ENCODE measurements at places on chromosomes 11 and 22.

DNA sequence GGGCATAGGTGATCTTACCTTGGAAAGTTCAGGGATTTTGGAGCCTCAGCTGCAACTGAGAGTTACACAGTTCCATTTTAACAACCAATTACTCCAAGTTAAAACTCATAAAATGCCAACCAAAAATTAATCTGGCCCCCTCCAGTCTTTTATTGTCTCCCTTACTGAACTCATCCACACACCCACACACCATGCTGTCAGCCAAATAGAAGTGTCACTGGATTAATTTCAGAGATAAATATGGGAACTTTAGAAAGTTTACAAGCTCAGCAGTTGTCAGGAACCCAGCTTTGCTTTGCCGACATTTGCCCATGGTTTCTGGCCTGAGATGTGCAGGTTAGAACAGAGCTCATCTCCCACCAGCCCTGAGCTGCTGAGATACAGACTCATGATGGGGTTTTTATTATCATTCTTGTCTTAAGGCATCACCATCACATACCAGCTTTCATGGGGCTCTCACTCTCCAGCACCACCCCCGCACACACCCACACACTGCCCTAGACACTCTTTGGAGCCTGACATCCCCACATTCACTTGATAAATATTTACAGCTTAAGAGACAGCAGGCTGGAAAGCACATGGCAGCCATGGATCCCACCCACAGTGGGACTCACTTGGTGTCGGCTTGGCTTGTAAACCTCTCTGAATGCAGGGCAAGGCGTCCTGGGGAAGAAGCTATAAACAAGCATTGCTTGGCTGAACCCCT lies 23.7 kb upstream of the CTR9 start:
- no peak for DNase-seq

GRCh38 chr11:25899617-25900160 lies 432.2 kb upstream of the ANO3 start:
- no peak for DNase-seq

DNA sequence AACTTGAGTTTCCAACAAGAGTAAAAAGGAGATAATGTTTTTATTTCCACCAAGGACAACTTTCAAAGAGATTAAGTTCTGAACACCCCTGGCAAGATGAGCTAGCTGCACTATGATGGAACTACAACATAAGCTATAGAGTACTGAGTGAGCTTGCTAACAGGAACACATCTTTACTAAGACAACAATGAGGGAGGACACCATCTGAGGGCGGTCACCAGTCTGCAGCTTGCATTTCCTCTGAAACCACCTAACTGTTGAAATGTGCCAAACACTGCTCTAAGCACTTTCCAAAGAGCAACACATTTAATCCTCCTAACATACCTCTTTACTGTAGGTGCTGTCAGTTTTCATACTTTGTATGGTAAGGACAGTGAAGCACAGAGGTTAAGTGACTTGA lies 68.4 kb downstream of the TCF20 start:
- no peak for DNase-seq

DNA sequence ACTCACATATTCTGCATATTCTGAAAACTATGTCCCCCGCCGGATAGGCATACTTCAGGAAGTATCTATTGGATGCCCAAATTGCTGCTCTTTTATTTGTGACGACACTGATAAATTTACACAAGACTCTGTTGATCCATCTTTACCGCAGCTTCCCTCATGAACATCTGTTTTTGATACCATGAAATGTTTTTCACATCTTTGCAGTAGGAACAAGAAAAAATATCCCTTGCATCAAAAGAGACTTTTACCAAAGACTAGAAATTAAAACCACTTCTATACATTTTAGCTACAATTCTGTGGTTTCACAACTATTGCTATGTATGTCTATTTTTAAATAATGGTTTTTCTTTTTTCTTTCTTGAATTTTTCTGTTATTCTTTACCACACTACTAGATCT lies 15.3 kb downstream of the POU2AF2 start:
- DNase-seq: no peak

DNA sequence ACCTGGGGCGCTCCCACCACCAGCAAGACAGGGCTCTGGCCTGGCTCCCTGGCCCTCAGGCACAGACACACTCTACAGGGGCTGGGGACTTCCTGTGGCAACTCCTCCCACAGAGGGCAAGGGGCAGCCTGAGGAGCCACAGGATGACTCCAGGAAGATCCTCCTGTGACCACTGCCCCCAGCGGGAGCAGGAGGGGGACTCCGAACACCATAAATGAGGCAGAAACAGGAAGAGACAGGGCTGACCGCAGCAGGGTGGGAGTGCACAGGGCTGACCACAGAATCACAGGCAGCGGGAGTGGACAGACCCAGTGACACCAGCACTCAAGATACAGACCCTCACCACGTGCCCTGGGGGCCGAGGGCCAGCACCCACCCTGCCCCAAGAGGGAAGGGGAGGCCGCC lies 10.8 kb downstream of the ARAP1 start:
- DNase-seq: no peak

- no peak for DNase-seq
Observed at GRCh38 chr22:29972121-29972520, 89.1 kb downstream of the MTMR3 start.

GRCh38 chr11:86606836-86607481 lies 65.5 kb downstream of the ME3 start:
- DNase-seq: no peak

- no peak for DNase-seq
Observed at GRCh38 chr11:68838572-68838964, 3.1 kb downstream of the CPT1A start.

- no peak for DNase-seq
Observed at GRCh38 chr11:4580124-4580523, 1.4 kb upstream of the OR52I2 start.

DNA sequence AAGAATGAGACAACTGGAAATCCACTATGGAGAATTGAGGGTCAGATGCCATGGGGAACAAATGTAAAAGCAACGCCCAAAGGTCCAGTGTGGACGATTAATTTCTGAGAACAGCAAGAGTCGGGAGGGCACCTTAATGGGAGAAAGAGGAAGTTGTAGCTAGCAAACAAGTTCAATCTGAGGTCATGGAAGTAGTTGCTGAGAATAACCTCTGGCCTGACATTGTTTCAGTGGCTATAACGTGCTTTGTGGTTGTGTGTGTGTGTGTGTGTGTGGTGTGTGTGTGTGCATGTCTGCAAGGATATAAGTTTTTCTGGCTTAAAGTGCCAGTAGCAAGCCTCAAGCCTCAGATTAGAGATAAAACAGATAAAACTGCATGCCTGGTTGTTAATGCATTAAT lies 1630.1 kb upstream of the TENM4 start:
- no peak for DNase-seq

DNA sequence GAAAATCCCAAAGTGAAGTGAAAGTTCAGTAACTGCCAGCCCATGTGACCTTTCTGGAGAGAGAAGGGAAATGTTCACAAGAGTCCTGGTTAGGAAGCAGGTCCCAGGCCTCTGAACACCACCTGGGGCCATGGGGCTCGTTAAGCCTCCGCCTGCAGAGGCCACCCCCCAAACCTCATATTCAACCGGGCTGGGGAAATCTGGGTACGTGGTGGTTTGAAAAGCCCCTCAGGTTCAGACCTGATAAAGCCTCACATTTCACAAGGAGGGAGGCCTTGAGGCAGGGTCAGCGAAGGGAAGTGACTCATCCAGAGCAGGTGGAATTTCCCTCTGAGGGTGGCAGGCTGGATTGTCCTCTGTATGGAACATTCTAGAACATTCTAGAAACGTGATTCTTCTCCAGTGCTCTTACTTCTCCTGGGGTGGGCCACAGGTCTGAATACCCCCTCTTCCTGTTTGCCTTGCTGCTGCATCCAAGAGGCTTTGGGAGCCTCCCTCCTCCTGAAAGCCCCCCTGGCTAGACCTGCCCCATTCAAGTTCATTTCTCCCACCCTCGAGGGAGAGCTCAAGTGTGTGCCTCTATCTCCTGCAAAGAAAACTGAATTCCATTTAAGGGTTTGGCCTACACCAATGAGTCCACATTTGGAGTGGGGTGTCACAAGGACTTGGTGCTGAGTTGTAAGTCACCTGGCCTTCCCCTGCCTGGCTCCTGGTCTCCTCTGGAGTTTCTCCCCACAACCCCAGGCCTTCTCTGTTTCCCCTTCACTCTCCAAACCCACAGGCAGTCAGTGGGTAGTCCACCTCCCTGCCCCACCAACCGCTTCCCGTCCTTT lies 6.3 kb downstream of the FXYD2 start:
- no peak for DNase-seq

DNA sequence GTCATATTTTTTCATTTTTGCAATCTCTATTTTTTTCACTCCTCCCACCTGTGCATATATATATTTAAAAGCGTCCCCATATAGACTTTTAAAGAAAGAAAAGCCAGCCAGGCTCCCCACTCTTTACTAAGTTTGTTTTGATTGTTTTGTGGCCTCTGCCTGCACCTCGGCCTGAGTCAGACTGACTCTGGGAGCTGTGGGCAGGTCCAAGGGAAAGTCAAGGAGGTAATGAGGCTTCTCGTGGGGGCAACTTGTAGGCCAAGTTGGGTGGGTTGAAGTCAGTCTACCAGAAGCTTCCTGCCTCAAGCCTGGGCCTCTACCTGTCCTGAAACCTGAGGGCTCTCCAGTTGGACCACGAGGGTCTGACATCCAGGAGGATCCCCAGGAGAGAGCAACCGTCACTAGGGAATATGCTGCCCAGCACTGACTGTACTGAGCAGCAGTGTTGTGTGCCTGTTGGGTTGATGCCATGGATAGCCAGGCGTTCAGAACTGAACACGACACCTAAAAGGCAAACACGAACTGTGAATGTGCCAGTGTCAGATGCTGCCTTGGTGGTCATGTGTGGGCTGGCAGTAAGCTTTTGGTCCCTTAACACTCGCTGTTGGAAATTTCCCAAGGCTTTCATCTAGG lies 58.8 kb downstream of the BMAL1 start:
- DNase-seq: no peak

- no peak for DNase-seq
Observed at GRCh38 chr22:47086596-47087248, 324.3 kb downstream of the TBC1D22A start.

DNA sequence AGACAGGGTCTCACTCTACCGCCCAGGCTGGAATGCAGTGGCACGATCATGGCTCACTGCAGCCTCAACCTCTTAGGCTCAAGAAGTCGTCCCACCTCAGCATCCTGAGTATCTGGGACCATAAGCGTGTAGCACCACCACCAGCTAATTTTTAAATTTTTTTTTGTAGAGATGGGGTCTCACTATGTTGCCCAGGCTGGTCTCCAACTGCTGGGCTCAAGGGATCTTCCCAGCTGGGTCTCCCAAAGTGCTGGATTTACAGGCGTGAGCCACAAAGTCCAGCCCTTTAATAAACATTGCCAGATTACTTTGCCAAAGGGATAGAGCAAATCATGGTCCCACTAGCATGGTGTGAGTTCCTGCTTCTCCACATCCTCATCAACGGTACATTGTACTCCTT lies 45.6 kb downstream of the KMT5B start:
- no peak for DNase-seq

- DNase-seq: no peak
Observed at GRCh38 chr11:103013421-103013820, 57.9 kb upstream of the MMP13 start.

DNA sequence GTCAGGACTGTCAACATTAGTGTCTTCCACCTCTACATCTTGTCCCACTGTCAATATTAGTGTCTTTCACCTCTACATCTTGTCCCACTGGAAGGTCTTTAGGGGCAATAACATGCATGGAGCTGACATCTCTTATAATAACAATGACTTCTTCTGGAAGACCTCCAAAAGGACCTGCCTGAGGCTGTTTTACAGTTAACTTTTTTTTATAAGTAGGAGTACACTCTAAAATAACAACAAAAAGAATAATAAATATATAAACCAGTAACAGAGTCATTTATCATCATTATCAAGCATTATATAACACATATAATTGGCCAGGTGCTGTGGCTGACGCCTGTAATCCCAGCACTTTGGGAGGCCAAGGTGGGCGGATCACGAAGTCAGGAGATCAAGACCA lies 57.5 kb downstream of the PAK1 start:
- DNase-seq: no peak

DNA sequence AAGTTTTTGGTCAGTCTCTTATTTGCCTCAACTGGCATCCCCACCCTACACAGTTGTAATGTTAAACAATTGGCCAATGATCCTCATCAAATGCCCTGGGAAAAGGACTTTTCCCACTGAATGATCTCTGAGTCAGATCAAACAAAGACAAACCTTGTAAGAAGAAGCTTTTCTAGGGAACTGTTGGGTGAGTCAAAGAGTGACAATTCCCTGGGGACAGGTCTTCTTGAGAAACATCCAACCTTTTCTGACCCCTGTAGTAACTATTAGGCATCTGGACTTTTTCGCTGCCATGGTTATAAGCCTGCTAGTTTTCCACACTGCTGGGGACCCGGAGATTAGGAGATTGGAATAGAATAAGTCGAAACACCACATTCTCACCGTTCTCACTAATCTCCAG lies 789.8 kb upstream of the API5 start:
- DNase-seq: no peak

DNA sequence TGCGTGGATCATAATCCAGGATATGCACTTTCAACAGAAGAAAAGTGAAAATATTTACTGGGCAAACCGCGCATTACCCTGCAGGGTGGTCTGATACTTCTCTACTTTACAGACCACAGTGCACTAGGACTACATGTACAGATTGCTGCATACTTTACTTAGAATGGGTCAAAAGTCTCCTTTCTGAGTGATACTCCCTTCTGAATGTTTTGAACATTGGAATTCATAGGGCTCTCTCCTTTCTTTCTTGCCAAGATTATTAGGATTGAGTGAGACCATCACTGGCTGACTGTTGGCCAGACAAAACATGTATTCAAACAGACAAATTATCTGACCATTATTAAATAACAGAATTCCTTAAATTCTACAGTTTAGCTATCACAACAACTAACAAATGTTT lies 6.6 kb upstream of the FIBIN start:
- no peak for DNase-seq
